ENCODE measurements at places on chromosomes 4 and X.

DNA sequence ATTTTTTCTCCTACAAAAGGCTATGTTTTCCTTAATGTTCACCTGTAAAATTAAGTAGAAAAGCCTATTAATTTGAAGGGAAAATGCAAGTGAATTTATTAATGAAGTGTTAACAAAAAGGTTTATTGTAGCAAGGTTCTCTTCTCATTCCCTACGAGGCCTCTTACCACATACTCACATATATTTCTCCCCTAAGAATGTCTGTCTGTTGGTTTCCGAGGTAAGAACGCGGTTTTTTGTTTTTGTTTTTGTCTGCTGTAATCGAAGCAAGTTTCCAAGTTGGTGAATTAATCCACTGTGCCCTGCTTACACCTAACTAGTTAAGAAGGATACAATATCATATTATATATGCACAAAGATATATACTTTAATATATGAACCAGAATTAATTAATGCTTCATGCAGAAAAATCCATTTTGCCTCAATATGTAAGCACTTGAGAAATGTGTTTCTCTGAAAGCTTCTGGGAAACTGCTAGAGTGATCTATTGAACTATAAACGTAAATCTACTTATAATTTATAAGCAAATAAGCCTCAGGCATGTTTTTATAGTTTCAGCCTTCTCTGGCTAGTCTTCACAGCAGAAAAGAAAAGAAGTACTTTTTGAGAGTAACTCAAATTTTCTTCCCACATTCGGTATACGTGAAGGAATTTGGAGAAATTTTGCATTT lies 120.8 kb downstream of the EGF start:
- no peak for DNase-seq

- no peak for DNase-seq
Measured at GRCh38 chrX:47272013-47272408, 39.2 kb downstream of the USP11 start.

DNA sequence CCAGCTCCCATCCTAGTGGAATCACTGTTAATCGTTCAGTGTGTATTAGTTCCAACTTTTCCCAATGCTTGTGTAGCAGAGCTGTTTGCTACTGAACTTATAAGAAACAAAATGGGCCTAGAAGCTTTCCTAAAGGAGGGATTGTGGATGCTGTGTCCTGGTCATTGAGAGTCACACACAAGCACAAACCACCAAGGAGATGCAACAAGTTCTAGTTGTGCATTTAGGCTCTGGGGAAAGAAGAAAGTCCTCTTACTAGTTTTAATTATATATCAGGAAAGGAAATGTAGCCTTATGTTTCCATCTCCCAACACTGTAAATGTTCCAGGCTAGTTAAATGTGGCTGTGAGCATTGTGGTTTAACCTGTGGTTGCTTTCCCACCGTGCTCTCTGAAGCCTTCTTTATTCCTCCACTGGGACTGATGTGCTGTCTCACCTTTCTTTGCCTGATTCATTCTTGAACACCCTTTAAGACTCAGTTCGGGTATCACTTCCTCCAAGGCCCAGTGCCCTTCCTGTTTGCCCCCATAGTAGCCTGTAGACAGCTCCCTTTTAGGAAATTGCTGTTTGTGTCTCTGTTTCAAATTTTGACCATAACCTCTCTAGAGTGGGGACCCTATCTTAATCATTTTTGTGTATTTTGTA lies 34.3 kb downstream of the ATP10D start:
- no peak for DNase-seq

DNA sequence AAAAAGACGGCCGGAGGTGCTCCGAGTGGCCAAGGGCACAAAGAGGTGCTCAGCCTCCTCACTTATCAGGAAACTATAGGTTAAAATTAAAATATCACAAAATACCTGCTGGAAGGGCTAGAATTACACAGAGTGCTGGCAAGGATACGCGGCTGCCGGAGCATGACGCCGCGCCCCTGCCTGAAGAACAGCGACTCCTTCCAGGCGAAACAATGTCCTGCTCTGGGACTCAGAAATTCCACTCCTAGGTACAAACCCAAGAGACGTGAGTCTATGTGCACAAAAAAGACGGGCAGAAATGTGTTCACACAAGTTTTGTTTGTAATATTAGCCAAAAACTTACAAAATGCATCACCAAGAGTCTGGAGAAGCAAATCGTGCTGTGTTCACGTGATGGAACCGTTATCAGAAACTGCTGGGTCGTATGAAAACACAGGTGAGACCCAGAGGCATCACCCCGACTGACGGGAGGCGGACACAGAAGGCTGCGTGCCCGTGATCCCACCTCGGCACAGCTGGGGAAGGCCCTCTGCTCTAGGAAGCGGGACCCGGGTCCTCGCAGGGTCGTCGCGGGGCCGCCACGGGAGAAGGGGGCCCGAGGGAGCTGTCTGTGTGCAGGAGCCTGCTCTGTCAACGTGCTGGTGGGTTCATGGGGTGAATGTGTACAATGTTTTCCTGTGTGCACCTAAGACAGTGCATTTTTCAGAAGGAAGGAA lies 27.6 kb downstream of the CTBP1 start:
- no peak for DNase-seq

DNA sequence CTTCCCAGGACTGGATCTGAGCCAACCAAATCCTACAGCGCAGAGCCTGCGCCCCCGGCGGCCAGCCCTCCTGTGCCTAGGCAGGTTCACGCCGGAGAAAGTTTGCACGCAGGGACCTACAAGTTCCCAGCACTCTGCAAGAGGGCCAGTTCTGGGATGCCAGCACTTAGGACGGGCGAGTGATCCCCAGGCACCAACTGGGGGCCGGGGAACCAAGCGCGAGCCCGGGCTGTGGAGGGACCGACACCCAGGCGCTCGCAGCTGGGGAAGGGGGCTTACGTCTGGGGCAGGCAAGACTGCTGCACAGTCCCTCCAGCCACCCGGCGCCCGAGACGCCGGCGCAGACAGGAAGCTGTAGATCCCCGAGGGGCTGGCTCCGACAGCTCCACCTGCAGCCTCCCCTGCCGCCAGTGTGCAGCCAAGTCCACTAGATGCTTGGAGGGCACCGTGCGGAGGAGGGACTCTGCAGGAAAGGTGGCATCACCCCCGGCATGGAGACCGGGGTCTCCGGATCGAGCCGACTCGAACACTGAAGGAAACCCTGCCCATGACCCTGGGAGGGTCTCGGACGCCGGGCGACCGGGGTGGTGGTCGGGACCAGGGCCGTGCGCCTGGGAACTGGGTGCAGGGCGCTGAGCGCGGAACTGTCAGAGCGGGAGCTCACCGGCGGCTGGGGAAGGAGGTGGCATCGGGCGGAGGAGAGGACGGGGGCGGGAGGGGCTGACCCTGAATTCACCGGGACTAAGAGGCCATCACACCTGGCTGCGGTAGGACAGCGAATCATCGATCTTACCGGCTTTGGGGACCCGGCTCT lies 566 bp downstream of the CORIN start:
- no peak for DNase-seq

GRCh38 chr4:54238389-54238788 lies 9.3 kb downstream of the PDGFRA start:
- DNase-seq, result no peak

- DNase-seq, result no peak
Measured at GRCh38 chr4:8383451-8384160, 56.9 kb downstream of the ACOX3 start.

DNA sequence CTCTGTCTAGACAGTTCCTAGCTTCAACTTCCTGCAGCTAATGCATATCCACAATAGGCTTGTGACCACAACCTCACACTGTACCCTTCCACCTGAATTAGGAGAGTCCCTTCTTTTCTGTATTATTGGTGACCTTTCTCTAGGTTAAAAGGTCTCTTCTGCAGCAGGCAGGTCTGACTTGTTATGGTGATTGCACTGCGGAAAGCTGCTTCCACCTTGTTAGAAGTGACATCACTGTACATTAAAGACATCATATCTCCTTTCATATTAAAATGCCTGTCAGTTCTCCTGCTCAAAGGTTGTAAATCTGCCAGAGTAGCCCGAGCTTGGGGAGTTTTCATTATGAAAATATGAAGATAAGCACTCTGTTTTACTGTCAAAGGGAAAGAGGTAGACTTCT lies 21.5 kb upstream of the LSM6 start:
- no peak for DNase-seq

GRCh38 chrX:6184900-6185515 lies 43.7 kb downstream of the NLGN4X start:
- no peak for DNase-seq

DNA sequence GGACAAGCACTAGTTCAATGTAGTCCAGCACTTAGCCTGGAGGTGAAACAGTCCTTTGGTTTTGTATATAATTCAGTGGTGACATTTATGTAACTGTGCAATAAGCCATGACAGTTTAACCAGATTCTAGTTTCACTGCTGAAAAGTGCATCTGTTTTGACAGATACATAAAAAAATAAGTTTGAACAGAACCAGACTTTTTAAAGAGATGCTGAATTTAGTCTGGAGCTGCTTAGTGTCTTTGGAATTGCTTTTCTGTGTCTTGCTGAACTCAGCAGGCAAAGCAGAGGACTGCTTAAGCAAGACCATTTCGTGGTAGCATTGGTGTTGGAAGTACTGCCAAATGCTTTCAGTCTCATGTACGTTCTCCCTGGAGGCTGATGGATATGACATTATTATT lies 393.5 kb downstream of the MAPK10 start:
- no peak for DNase-seq

DNA sequence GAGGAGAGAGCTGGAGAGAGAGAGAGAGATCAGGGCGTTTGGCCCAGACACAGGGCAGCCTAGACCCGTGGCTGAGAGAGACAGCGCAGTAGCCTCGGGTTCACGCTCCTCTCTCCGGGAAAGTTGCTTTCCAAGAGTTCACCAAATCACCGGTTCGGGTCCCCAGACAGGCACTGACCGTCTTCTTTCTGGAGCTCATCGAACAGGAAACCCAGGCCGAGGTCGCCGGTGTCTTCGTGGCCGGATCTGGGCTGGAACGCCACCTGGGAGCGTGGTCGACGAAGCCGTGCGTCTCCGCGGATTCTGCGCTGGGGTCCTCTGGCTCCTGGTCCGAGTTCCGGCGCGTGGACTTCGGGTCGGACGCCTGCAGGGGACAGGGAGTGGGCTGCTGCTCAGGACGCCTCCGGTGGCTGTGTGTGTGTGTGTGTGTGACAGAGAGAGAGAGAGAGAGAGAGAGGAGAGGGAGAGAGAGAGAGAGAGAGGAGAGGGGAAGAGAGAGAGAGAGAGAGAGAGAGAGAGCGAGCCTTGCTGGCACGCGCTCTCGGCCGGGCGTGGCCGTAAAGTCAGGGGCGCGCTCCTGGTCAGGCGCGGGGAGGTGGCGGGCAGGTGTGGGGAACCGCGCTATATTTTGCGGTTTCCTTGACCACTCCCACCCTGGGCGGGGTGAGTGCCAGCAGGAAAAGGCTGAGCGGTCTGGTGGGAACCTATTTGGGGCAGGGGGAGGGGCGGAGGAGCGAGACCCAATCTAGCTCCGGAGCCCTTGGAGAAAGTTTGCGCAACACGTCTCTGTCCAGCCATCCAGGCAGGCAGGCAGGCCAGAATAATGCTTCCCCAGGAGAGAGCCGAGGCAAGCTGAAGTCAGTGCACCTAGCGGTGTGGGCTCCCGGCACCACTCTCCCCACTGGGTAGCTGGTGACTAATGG lies 62.1 kb downstream of the RHOXF2B start:
- no peak for DNase-seq

DNA sequence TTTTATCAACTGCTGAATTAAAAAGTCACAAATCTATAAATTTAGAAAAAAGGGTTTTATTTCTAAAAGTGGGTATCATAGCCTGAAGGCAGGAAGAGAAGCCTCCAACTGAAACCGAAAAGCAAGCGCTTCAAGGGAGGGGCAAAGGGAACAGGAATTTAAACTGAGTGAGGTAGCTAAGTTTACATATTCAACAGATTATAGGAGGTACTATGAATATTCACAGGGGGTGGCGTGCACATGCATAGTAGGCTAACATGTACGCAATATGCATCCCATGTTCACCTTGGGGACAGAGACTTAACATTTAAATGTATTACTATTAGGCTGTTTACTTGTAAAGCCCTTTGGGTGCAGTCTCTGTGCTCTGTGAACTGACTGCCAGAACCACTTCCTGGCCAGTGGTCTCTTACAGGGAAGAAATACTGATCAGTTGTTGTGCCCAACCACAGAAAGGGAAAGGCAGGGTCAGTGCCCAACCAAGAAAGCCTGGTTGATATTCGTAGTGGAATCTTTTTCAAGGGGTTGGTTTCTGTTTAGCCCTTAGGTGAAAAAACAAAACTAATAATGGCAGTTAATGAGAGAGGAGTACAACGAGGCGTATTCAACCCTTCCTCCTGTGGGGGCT lies 168.7 kb upstream of the GALNTL6 start:
- DNase-seq, result no peak

DNA sequence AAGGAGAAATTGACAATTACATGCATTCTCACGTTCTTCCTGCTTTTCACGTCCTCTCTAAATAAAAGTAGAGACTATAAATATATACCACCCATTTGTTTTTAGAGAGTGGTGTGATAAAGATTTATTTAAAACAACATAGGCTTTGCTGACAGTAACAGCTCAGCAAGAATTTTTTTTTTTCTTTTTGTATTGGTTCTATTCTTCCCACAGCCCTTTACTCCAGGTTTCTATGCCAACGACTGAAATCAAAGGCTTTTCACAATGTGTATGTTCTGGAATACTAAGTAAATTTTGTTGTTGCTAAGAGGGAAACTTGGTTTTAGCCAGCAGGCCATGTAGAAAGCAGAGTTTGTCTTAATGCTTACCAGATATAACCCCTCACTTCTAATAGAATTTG lies 43.4 kb downstream of the MAOA start:
- no peak for DNase-seq

DNA sequence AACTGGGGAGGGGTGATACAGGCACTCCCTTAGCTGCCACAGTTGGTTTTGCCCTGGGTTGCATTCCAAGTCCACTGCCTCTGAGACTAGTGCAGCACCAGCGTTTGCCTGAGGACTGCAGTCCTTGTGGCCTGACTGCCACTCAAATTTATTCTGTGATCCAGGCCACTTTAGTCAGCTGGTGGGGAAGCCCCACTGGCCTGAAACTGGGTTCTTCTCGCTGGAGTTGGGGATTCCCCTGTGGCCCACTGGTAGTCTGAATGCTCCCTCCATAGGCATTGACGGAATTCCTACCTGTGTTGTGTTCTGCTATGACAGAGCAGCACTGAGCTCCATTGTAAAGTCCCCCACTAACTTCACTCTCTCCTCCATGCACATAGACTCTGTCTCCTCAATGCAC lies 63.8 kb downstream of the PTPN13 start:
- DNase-seq, result no peak

- DNase-seq, result no peak
Measured at GRCh38 chr4:42150653-42151567, 1.5 kb downstream of the BEND4 start.

DNA sequence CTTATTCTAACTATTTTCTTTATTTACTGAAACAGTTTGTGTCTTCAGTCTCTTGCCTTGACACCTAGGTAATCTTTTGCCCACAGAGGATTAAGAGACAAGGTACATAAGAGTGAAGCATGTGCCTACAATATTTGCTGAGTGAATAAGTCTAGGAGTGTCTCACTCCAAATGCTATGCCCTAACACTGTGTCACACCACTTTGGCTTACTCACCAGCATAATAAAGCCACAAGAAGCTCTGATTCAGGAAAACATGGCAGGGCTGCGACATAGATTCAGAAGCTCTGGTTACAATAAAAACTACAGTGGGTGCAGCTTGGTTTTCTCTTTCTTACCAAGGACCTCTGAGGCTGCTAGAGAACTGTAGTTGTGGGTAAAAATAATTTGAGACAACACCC lies 127.1 kb downstream of the RBM46 start:
- DNase-seq, result no peak

GRCh38 chr4:7063362-7063761 lies 4.5 kb downstream of the GRPEL1 start:
- DNase-seq, result no peak
